ENCODE measurements at places on chromosomes 2 and 18. TPM values are rescaled to one million over a fixed set of nuclear protein-coding genes. Genes with fewer than 3 reads are reported as not detected.

The KCNE4 gene
- not detected for total RNA-seq

The ZC3H6 gene
- total RNA-seq, result 15.1 TPM

The TOGARAM2 gene
- 2.7 TPM for total RNA-seq

The TFCP2L1 gene
- 0.05 TPM for total RNA-seq

The HOXD8 gene
- total RNA-seq, result not detected

The TGFA gene
- 0.18 TPM for total RNA-seq

The SERPINB12 gene
- not detected for total RNA-seq

The ABCG8 gene
- total RNA-seq, result not detected

The PLEKHB2 gene
- total RNA-seq, result 42.4 TPM

The PKDCC gene
- total RNA-seq, result not detected

The ATP6V1B1 gene
- total RNA-seq, result not detected

The STPG4 gene
- 0.14 TPM for total RNA-seq

DNA sequence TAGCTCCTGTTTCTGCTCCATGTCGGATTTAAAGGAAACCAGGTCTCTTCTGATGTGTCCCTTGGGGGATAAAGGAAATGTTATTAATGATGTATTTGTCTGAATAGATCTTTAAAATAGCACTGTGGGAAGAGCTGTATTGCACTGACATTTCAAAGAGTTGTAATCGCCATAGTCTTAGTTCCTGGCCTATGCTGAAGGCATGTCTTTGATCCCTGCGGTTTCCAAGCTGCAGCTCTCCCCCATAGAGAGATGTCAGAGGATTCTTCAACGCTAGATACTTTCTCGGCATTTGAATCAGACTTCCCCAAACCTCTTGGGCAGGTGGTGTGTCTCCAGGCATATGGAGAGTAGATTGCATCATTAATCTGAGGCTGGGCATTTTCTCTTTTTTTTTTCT, 40.4 kb downstream of the NAT8 start:
- no peak for DNase-seq

DNA sequence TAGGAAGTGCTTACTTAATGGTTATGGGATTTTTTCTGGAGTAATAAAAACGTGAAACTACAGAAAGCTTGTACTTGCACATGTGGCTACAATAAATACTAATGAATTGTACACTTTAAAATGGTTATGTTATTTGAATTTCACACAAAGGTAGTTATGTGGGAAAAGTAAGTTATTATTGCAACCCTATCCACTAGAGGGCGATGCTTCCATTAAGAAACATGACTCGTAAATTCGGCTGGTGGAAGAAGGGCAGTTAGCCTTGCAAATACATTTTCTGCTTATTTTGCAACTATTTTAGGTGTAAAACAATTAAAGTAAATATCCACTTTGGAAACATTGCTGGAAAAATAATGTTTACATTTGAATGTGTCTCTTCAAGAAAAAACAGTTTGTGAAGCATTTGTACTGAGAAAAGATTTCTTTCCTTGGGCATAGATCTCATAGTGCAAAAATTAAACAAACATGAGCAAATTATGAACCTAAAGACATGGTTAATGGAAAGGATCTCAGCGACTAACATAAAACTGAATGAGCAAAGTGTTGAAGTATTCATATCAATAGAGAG, 68.1 kb upstream of the CSRNP3 start:
- DNase-seq, result no peak

DNA sequence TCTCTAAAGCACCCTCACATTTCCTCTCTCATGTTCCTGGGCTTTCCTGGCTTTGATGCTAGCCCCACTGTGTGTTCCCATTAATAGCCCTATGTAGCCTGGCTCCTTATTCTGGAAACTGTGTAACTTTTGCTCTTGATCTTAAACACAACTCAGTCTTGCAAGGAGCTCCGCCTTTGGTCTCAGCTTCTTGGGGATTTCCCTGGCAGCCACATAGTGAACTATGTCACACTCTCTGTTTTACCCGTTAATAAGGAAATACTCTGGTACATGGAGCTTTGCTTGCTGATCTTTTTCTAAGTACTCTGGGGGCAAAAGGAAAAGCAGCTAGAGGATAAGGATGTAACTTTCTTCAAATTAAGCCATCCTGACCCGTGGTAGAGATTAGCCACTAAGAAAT, 259.3 kb downstream of the NEDD4L start:
- peak; percentile 68 for DNase-seq

GRCh38 chr2:72934683-72935610, 17.6 kb downstream of the EMX1 start:
- DNase-seq, result peak; percentile 33

DNA sequence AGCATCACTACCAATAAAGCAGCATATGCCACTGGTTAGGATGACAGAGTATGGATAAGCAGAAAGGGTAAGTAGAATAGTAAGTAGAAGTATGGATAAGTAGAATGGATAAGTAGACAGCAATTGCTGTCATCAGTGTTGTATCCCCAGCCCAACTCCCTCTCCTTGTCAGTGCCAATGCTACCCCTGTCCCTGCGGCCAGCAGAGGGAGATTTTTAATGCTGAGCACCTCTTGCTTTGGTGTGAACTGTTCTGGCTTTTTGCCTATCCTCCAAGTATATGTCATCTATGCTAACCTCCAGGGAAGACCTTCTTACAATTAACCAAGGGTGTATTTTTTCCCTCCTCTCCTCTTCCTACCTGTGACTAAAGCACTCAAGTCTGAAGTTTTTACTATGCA, 136.7 kb upstream of the SPHKAP start:
- no peak for DNase-seq

GRCh38 chr2:20633794-20634506, 16.9 kb downstream of the HS1BP3 start:
- no peak for DNase-seq

- DNase-seq, result no peak
Observed at GRCh38 chr18:36188916-36189315, 1.6 kb downstream of the MOCOS start.

GRCh38 chr18:963276-963675, 58.6 kb downstream of the ADCYAP1 start:
- DNase-seq, result no peak

DNA sequence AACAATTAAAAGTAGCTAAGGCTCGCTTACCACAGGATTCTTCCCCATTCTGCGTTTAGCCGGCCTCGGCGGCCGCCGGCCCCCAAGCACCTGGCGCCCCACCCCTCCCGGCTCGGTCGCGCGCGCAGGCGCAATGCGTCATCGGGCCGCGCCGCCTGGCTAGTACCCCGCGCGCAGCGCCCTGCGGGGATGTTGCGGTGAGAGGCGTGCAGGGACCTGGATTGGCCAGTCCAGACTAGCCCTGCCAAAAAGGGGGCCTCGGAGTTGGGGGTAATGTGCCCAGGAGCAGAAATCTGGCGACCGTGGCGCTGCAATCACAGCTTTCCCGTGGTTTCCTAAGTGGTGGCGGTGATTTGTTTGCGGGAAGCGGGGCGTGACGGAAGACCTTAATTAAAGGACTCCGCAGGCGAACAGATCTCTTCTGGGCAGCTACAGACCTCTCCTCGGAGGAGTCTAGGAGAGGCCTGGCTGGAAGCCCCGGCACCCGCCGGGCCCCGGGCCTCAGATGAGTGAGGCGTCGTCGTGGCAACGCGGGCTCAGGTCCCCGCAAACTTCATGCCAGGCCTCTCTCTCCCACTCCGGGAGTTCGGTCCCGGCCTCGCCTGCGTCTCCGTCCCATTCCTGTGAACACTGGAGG, 606 bp downstream of the TMEM237 start:
- peak; percentile 91 for DNase-seq

- no peak for DNase-seq
Observed at GRCh38 chr2:179749210-179749609, 112.2 kb downstream of the ZNF385B start.

DNA sequence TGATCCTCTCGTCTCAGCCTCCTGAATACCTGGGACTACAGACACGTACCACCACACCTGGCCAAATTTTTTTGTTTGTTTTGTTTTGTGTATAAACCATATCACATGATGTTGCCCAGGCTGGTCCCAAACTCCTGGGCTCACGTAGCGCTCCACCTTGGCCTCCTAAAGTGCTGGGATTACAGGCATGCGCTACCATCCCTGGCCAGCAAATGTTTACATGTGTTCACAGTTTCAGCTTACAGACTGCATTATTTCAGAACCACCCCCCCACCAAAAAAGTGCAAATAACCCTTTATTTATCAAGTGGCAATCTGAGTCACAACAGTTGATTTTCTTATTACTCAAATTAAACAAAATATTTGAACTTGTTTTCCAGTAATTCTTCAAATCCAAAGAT, 54.3 kb downstream of the ABCA12 start:
- no peak for DNase-seq

- DNase-seq, result no peak
Observed at GRCh38 chr2:42867093-42868065, 75.0 kb upstream of the HAAO start.

GRCh38 chr2:145724311-145724898, 1204.5 kb upstream of the ZEB2 start:
- DNase-seq, result no peak

DNA sequence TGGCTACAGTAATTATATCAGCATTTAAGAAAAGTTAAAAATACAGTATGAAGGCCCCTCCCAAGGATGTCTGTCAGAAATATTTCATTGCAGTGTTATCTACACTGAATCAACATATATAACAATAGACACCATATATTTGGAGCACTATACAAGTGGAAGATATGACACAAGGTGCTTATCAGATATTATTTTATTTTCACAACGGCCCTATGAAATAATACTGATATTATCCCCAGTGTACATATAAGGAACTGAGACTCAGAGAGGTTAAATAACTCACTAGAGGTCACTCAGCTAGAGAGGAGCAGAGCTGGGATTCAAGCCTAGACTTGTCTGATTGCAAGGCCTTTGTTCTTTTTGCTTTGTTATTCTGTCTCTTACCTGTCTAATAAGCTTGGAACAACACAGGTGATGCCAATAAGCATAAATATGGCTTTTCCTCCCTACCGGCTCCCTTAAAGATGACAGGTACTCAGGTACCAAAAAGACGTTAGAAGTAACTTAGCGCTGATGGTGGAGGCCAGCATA, 4.7 kb upstream of the SLC40A1 start:
- no peak for DNase-seq

- DNase-seq, result no peak
Observed at GRCh38 chr18:57839942-57840381, 36.8 kb upstream of the ATP8B1 start.

- no peak for DNase-seq
Observed at GRCh38 chr2:209610631-209611030, 161.0 kb upstream of the UNC80 start.

GRCh38 chr2:155815851-155816250, 516.7 kb downstream of the NR4A2 start:
- peak; percentile 6 for DNase-seq

GRCh38 chr2:216807857-216808272, 52.0 kb downstream of the TNP1 start:
- no peak for DNase-seq

- no peak for DNase-seq
Observed at GRCh38 chr2:128414946-128415778, 96.5 kb upstream of the HS6ST1 start.

DNA sequence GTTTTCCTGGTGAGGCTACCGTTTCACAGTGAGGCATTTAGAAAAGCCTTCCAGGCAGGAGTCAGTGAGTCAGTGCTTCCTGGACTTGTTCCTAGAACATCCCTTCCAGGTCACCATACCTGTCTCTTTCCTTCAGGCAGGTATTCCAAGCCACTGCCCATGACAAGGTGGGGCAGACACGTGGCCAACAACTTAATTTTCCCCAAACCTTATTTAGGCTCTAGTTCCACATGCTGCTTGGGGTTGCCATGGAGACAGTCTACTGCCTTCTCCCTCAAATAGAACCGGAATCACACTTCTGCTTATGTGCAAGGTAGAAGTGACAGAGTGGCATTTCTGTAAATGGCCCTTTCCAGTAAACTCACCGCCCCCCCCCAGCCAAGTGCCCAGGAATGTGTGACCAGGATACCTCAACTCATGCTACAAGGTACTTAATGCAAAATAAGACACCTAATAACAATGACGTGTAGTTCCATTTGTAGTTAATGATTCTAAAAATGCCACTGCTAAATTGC, 258.3 kb downstream of the PRKCE start:
- no peak for DNase-seq

GRCh38 chr18:21978546-21979170, 190.7 kb upstream of the GATA6 start:
- DNase-seq, result no peak

DNA sequence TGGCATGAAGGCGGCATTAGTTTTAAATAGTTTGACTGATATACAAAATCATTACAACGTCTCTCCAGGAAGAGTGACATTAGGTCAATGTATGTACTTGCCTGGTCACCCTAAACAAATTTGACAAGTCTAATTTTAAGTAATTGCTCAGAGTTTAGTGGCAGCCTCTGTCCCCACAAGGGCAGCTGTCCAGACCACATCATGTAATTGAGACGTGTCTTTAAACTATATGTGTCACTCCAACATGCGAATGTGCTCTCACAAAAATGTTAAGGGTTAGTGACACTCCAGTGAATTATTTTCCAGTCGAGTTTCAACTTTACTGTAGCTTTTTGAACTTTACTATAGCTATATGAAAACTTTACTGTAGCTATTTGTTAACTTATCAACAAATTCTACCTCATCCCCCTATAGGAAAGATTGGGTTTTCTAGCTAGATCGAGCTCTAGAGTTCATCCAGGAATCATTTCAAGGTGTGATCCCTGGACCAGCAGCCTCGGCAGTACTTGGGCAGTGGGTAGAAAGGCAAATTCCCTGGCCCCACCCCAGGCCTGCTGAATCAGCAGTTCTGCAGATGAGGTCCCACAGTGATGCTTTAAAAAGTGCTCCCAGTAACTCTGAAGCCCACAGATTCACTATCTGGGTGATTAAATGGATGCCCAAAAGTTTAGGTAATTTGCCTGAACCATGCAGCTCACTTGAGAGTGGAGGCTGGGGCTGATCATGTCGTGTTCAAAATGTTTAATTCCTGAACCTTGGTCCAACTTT, 66.4 kb upstream of the POU3F3 start:
- DNase-seq, result no peak

- no peak for DNase-seq
Observed at GRCh38 chr2:10196110-10196892, 73.8 kb downstream of the RRM2 start.

GRCh38 chr2:168594778-168595177, 138.7 kb downstream of the CERS6 start:
- DNase-seq, result no peak

- DNase-seq, result peak; percentile 9
Observed at GRCh38 chr18:23504720-23505119, 1.4 kb downstream of the RMC1 start.

GRCh38 chr2:240168546-240169361, 28.3 kb upstream of the OTOS start:
- DNase-seq, result no peak

DNA sequence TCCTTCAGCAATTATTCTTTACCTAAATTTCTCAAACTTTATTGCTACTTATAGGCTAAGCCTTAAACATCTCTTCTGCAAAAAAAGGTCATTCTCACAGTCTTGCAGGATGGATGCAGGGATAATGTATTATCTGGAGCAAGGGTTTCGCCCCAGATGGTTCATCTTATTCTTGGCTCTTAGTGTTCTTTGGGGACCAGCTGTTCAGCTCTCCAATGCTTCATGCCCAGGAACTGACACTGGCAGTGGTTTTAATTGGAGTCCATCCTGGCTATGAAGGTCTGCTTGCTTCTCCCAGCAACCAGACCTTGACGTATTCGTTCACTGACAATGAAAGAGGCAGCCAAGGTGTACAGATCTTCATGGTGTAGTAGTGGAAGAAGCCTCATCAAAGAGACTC, 331.9 kb downstream of the SLC8A1 start:
- DNase-seq, result no peak

All from activated CD4-positive, alpha-beta T cell treated with anti-CD3 and anti-CD28 coated beads for 36 hours (primary cell).